ENCODE measurements at places on chromosomes 3 and 15. TPM values are rescaled to one million over a fixed set of nuclear protein-coding genes. Genes with fewer than 3 reads are reported as not detected.

DNA sequence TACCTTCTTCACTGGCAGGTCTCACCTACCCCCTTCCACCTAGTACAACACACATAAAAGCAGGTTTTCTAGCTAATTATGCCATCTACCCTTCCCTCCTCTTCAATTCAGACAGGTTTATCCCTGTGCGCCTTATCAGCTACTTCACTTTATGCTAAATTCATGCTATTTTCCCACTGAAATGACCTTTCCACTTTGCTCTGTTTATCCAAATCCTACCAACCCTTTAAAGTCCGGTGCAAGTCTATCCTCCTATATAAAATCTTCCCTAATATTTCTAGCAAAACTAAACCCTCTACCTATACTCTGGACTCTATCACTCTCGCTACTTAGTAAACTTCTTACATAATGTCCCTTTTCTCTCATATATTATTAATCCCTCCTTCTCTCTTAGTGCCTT lies 6.0 kb downstream of the USF3 start:
- no peaks in the 10 kb centered on the region for H3K27me3 ChIP-seq
- H3K36me3 ChIP-seq: no peaks in the 10 kb centered on the region
- H3K27ac ChIP-seq: no peak overlapping the region

- H3K36me3 ChIP-seq: no peaks in the 10 kb centered on the region
- no peak overlapping the region for H3K4me3 ChIP-seq
- H3K4me1 ChIP-seq: no peaks in the 10 kb centered on the region
- H3K27ac ChIP-seq: no peak overlapping the region
- DNase-seq: no peak
These were observed 42.5 kb downstream of the SCN10A start for GRCh38 chr3:38773528-38773927.

The HAPLN3 gene
- 144 TPM for total RNA-seq

DNA sequence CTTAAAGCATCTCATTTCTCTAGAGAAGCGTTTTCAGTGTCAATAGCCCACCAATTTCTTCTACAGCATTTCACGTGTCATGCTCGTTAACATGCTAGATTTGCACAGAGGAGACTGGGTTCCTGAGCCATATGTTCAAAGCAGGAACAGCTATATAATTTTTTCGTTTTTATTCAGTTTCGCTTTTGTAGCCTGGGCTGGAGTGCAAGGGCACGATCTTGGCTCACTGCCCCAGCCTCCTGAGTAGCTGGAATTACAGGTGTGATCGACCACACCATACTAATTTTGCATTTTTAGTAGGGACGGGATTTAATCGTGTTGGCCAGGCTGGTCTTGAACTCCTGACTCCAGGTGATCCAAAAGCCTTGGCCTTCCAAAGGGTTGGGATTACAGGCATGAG lies 6.6 kb upstream of the SLMAP start:
- no peaks in the 10 kb centered on the region for H3K4me1 ChIP-seq
- no peak for DNase-seq
- H3K4me3 ChIP-seq: no peak overlapping the region
- no peaks in the 10 kb centered on the region for H3K36me3 ChIP-seq
- no peak overlapping the region for H3K27ac ChIP-seq
- no peaks in the 10 kb centered on the region for H3K27me3 ChIP-seq

- H3K4me1 ChIP-seq: no peaks in the 10 kb centered on the region
- no peaks in the 10 kb centered on the region for H3K27me3 ChIP-seq
- H3K36me3 ChIP-seq: peaks cover 15% of the 10 kb centered on the region
- no peak overlapping the region for H3K4me3 ChIP-seq
- no peak overlapping the region for H3K27ac ChIP-seq
These were observed 186.1 kb upstream of the CGNL1 start for GRCh38 chr15:57190208-57190607.

DNA sequence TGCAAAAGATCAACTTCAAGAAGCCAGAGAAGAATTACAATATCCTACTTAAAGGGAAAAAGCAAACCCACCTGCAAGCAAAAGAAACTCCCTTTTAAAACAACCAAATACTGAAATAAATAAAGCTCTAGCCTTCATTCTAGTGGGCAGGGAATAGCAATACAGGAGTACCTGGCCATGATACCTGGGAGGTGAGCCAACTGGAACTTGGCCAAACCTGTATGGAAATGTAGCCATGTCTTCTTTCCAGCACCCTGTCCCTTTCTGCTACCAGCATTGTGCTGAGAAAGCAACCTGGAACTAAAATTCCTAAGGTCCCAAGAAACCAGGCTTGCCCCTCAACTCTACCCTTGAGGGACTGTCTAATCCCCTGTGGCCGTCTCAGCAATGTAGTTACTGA lies 530.0 kb downstream of the EPHB1 start:
- no peak overlapping the region for H3K4me3 ChIP-seq
- no peak overlapping the region for H3K27ac ChIP-seq
- no peak for DNase-seq
- no peaks in the 10 kb centered on the region for H3K4me1 ChIP-seq
- no peaks in the 10 kb centered on the region for H3K27me3 ChIP-seq
- no peaks in the 10 kb centered on the region for H3K36me3 ChIP-seq

The IFT57 gene
- 23.6 TPM for total RNA-seq

DNA sequence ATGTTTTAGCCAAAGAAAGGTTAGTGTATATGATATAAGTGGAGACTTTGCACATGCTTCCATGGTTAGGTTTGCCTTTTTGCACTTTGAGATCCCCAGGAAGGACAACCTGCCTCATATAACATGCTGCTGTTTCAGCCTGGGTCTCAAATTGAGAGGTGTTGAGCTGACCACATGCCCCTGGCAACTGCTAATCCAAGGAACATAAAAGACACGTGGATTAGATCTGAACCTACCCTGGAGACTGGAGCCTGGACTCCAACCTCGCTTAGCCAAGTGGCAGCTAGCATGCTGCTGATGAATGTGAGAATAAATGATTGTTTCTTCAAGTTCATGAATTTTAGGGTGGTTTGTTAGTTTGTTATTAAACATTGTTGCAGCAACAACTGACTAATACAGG lies 301.8 kb upstream of the TBC1D5 start:
- H3K4me3 ChIP-seq: no peak overlapping the region
- no peaks in the 10 kb centered on the region for H3K27me3 ChIP-seq
- DNase-seq: no peak

- DNase-seq: no peak
- no peak overlapping the region for H3K27ac ChIP-seq
- H3K36me3 ChIP-seq: peaks cover 3% of the 10 kb centered on the region
- peaks cover 6% of the 10 kb centered on the region for H3K4me1 ChIP-seq
These were observed 19.3 kb upstream of the GPX1 start for GRCh38 chr3:49377483-49377882.

GRCh38 chr3:64271631-64272030 lies 46.4 kb upstream of the PRICKLE2 start:
- DNase-seq: no peak
- H3K27ac ChIP-seq: no peak overlapping the region
- no peaks in the 10 kb centered on the region for H3K27me3 ChIP-seq
- H3K36me3 ChIP-seq: no peaks in the 10 kb centered on the region
- no peaks in the 10 kb centered on the region for H3K4me1 ChIP-seq
- H3K4me3 ChIP-seq: no peak overlapping the region

DNA sequence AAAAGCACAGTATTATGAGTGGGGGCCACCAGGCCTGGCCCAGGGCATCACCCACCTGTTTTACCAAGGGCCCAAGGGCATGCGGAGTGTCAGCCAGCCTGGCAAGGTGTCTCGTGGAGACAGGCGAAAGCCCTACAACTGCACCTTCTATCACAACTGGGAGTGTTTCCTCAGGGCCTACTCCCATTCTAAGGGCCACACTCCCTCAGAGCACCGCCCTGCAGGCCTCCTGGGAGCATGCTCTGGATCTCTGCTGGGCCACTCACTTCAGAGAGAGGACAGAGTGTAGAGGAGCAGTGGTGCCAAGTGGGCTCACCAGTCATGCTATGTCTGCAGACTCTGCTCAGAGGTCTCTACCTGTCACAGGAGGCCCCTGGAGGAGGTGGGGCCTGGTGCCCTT lies 21.2 kb upstream of the CLK3 start:
- H3K27ac ChIP-seq: no peak overlapping the region
- no peak overlapping the region for H3K4me3 ChIP-seq
- peaks cover 5% of the 10 kb centered on the region for H3K4me1 ChIP-seq
- no peaks in the 10 kb centered on the region for H3K27me3 ChIP-seq
- DNase-seq: no peak

The POLQ gene
- 0.24 TPM for total RNA-seq

- no peak for DNase-seq
- no peaks in the 10 kb centered on the region for H3K4me1 ChIP-seq
- no peak overlapping the region for H3K27ac ChIP-seq
- no peaks in the 10 kb centered on the region for H3K27me3 ChIP-seq
- no peaks in the 10 kb centered on the region for H3K36me3 ChIP-seq
- H3K4me3 ChIP-seq: no peak overlapping the region
These were observed 48.8 kb upstream of the PSMD6 start for GRCh38 chr3:64072126-64072525.

The GABRB3 gene
- not detected for total RNA-seq

DNA sequence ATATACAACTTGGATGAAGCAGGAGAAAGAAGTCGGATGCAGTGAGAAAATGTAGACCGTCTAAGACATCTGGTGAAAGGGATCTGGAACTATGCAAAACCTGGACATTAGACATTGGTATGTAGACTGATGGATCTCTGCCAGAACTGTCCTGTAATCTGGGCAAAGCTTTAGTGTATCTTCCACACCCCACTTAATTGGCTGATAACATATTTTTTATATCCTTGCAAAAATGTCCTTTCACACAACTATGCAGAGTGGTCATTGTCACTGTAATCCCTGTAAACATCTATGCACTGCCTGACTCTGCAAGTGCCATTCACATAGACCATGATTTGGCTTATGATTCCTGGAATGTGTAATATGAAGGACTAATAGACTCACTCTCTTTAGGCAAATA lies 163.1 kb downstream of the TUSC7 start:
- H3K4me3 ChIP-seq: no peak overlapping the region
- H3K36me3 ChIP-seq: no peaks in the 10 kb centered on the region
- H3K27ac ChIP-seq: no peak overlapping the region
- H3K27me3 ChIP-seq: no peaks in the 10 kb centered on the region

The SAXO2 gene
- 6.4 TPM for total RNA-seq

DNA sequence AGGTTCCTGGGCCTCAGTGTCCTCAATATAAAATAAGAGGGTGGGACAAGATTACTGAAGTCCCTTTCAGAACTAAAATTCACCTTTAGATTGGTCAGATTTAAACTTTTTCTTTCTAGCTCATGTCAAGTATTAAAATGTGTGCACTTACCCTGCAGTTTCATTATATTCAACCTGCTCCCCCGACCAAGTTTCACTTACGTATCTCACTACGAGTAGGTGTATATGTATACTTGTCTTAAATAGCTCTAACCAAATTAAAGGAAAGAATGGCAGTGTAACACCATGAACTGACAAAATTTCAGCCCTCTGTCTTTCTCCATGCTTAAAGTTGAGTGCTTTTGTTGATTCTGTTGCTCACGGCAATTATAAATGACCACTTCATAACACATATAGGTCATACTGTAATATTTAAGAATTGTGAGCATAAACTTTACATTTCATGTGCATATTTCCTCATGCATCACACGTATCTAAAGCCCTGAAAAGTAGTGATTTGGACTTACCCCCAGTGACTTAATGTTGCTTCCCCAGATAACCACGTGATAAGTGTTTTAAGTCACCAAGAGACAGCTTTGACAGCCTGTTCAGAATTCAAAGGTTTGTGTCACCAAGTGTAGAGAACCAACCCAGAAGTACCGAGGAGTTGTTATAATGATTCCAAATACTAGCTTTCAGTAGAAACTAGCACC lies 70.0 kb downstream of the PGPEP1L start:
- H3K4me1 ChIP-seq: no peaks in the 10 kb centered on the region
- no peak overlapping the region for H3K4me3 ChIP-seq
- peaks cover 88% of the 10 kb centered on the region for H3K36me3 ChIP-seq
- H3K27ac ChIP-seq: no peak overlapping the region
- no peaks in the 10 kb centered on the region for H3K27me3 ChIP-seq

All from naive thymus-derived CD4-positive, alpha-beta T cell (primary cell).